ENCODE measurements at places on chromosomes 2 and 18.

DNA sequence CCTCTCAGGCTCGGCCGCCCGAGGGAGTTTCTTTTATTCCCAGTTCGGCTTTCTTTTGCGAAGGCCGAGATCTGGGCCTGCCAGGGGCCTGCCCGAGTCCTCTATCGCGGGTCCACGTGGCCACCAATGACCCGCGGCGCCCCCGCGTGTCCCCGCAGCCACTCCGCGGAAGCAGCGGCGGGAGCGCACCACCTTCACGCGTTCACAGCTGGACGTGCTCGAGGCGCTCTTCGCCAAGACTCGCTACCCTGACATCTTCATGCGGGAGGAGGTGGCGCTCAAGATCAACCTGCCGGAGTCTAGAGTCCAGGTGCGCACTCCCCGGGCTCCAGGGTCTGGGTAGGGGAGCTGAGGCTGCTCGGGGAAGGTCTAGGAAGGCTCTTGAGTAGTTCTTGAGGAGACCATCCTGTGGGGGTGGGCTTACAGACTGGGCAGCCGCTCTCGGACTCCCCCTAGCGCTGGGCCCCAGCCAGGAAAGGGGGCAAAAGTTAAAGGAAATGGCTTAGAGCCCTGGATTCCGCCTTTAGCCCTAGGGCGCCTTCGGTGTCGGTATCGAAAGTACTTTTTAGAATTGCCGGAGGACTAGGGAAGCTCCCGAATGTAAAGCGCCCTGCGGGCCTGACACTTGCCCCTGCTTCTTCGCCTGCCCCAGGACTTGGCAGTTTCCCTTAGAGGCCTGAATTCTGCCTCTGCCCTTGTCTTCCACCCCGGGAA, 3.4 kb downstream of the OTX1 start:
- DNase-seq: peak; percentile 63

DNA sequence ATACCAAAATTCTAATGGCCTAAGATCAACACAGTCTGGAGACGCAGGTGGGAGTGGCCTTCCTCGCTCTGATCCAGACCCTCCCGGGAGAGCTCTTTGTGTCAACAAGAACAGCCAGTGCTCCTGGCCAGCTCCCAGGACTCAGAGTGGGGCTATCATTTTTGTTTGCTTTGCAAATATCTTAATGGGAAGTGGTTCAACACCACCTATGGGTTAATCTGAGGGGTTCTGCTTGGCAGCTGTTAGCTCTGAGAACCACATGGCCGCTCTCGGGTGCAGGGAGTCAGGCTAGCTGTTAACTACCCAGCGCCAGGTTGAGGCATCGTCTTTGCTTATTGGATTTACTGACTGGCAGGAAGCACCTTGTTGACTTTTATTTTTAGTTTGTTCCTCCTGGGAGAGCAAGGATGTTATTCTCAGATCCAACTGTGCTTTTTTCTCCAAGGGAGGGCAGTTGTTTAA, 184.8 kb upstream of the SP5 start:
- peak; percentile 41 for DNase-seq

- DNase-seq: no peak
These were observed 9.5 kb downstream of the SMYD1 start for GRCh38 chr2:88077080-88077479.

DNA sequence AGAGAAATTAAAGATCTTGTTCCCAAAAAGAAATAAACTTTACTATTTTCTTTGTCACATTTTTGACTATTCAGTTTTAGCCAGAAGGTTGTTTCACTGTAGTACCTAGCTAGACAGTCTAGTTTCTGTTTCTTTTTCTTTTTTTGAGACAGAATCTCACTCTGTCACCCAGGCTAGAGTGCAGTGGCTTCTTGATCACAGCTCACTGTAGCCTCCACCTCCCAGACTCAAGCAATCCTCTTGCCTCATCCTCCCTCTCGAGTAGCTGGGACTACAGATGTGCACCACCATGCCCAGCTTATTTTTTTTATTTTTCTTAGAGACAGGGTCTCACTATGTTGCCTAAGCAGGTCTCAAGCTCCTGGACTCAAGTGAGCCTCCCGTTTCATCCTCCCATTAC, 2.2 kb downstream of the RBM45 start:
- no peak for DNase-seq

GRCh38 chr2:109457794-109458193, 156.0 kb downstream of the SEPTIN10 start:
- no peak for DNase-seq

DNA sequence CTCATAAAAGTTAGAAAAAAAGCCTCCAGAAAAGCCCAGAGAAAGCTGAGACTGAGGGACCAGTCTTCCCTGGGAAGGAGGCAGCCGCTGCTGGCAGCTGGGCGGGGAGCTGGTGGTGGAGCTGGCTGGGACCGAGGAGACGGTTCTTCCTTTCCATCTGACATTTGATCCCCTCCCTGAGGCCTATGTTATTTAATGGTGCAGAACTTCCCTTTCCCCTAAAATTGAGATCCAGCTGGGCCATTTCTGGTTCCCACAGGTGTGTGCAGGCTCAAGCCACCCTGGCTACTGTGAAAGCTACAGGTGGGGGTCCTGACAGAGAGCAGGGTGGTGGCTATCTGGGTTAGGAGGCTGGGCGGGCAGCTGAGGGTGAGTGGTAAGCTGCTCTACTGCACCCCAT, 81.5 kb upstream of the FZD7 start:
- peak; percentile 56 for DNase-seq

DNA sequence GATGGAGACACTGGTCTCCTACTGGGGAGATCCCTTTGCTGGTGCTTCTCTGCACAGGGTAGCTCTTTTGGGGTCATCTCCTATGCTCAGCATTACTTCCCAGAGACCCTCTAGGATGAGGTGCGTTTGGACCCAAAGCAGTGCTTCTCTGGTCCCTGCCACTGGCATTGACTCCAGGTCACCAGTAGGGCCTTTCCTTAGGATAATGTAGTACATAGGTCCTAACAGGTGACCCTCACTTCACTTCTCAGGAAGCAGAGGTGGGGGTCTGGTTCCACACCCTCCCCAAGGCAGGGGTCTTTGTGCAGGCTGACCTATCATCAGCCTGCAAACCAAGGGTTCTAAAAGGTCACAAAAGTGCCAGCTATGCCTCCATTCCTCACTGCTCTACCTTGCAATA, 145.8 kb upstream of the HS6ST1 start:
- no peak for DNase-seq

- no peak for DNase-seq
These were observed 25.2 kb downstream of the CAPN13 start for GRCh38 chr2:30781961-30782533.

DNA sequence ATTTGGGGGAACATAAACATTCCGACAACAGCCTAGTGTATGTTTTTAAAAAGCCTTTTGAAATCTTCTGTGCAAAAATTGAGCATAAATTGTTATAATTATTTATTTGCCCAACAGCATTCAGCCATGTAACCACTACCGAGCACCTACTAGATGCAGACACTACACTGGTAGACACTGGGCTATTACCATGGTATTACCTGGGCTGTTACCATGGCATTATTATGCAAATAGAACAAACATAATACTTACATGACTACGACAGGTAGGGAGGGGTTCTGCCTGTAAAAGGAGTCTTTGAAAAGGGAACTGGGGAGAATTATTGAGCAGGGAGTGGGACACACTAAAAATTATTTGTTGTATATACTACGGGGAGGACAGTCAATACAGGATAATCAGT, 116.4 kb downstream of the MREG start:
- DNase-seq: no peak

GRCh38 chr18:46366201-46366600, 262.0 kb downstream of the HAUS1 start:
- DNase-seq: no peak

- DNase-seq: no peak
These were observed 667.1 kb downstream of the IRS1 start for GRCh38 chr2:226132323-226133215.
